Stimulated activated CD4-positive, alpha-beta T cell treated with anti-CD3 and anti-CD28 coated beads, Interleukin-4, amount 100 ng/mL, for 4 hours (primary cell): ENCODE measurements at places on chromosomes 12 and 14.
A peak's percentile ranks its signal among the peaks of the same experiment; 100 is the strongest.

- no peak for DNase-seq
These were observed 15.3 kb downstream of the TNFRSF1A start for GRCh38 chr12:6326316-6327228.

GRCh38 chr14:26218861-26219260 lies 379.0 kb downstream of the NOVA1 start:
- no peak for DNase-seq

DNA sequence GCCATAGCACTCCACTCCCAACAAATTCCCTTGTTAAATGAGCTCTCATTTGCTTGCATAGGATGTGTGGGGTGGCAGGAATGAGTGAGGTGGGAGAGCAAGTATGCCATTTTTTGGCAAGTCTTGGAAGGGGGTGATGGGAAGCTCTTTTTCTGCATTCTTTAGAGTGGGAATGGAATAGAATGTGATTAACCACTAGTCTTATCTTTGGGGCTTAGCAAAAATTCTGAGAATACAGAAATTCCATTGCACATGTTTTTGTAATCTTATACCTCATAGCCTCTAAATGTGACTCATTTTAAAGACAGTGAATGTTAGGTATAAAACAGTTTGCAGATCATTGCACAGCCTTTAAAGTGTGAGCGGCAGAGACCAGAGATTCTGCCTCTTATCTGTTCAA lies 28.4 kb upstream of the NEDD1 start:
- DNase-seq, result no peak

DNA sequence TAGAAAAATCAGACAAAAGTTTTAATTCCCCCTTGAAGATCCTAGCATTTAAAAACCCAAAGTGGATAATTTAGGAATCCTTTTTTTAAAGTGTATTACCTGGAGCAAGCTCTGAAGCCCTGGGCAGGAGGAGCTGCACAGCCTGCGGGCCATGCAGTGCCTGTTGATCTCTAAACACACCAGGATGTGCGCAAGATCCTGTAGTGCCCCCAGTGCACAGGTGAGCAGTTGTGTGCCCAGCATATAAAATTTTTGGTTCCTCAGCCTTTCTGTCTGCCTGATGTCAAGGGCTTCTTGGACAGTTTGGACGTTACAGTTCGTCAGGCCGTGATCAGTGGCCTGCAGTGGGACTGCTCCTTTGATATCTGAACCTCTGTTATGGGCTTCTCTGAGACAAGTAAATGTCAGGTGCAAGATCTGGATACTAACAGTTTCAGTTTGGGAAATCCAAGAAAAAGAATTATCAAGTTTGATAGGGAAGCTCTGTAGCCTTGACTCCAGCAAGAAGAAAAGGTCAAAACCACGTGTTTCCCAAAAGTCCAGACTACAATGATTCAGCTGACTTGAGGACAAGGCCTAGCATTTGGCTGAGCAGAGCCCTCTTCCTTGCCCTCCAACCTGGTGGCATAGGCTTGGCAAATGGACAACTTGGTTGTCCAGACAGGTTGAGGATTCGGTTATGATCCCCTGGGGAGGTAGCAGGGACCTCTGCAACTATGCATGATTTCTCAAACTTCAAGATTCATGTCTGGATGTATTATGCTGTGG lies 1.0 kb downstream of the ATXN7L3B start:
- DNase-seq, result peak; percentile 11

- DNase-seq, result no peak
These were observed 296.9 kb downstream of the NUAK1 start for GRCh38 chr12:105841840-105842239.

- no peak for DNase-seq
These were observed 99.0 kb upstream of the SSTR1 start for GRCh38 chr14:38108681-38109080.

- no peak for DNase-seq
These were observed 17.4 kb downstream of the CLEC4C start for GRCh38 chr12:7729746-7730145.

DNA sequence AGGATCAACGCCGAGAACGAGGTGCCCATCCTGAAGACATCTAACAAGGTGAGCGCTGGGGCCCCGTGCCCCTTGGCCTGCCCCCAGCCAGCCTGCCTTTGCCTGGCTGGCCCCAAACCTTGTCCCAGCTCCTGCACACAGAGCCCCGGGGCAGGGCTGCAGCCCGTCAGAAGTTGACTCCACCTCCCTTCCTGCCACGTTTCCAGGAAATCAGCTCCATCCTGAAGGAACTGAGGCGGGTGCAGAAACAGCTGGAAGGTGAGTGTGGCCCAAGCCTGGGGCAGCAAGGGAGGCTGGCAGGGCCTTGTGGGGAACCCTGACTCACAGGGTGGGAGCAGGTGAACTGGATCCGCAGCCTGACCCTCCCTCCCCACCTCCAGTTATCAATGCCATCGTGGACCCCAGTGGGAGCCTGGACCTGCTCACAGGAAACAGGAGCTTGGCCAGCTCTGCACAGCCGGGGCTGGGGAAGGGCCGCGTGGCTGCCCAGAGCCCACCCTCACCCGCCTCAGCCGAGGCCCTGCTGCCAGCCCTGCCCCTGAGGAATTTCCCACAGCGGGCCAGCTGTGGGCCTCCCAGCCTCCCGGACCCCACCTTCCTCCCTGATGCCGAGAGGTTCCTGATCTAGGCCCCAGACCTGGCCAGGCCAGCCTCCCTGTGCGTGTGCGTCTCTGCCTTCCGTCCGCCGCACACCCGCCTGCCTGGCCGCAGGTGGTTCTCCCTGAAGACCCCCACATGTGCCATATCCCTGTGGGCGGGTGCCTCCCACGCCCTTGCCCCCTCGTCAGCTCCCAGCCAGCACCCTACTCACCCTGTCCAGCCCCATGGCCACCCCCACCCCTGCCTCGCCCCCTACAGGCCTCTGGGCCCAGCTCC lies 29.5 kb downstream of the CEP170B start:
- DNase-seq, result no peak

DNA sequence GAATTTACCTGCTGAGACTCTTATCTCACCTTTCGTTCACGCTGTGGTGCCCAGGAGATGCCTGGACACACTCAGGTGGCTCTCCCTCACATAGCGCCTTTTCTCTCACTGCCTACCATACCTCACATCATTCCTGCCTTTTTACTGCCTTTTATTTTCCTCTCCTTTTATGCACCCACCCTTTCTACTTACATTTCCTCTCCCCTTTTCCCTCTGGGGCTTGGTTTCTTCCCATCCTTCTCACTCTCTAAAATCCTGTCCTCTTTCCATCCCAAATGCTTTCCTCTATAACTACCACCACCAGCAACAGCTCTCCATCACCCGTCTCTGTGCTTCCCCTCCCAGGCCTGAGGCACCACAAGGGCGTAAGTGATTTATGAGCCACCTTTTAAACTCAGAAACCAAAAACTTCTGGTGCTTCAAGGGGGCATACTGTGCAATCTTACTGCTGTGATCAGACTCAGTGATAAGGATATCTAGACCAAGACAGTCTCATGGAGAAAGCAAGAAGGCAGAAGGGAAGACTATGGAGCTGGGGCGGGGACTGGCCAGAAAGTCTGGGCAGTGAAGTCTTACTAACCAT lies 32.7 kb upstream of the SMUG1 start:
- no peak for DNase-seq

DNA sequence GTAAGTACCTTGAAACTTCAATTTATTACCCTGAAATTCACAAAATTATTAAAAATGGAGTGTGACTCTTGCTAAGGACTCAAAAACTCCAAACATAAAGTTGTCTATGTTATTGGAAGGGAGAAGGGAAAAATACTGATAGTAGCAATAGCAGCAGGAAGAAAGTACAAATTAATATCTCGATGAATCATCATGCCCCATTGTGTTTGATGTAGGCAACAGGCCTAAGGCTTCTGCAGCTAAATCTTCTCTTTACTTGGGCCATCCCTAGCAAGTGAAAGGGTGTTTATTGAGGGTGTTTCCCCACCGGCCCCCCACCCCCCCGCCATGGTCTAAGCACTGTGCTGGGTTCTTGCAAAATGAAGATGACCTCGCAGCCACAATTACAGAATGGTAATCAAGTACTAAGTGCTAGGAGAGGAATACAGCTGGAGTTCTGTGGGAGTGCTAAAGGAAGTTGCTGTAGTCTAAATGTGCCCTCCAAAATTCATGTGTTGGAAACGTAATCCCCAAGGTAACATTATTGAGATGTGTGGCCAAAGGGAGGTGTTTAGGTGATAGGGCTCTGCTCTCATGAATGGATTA lies 76.5 kb downstream of the SNAPC1 start:
- no peak for DNase-seq

- no peak for DNase-seq
These were observed 1324.0 kb upstream of the USP15 start for GRCh38 chr12:60935981-60936761.

DNA sequence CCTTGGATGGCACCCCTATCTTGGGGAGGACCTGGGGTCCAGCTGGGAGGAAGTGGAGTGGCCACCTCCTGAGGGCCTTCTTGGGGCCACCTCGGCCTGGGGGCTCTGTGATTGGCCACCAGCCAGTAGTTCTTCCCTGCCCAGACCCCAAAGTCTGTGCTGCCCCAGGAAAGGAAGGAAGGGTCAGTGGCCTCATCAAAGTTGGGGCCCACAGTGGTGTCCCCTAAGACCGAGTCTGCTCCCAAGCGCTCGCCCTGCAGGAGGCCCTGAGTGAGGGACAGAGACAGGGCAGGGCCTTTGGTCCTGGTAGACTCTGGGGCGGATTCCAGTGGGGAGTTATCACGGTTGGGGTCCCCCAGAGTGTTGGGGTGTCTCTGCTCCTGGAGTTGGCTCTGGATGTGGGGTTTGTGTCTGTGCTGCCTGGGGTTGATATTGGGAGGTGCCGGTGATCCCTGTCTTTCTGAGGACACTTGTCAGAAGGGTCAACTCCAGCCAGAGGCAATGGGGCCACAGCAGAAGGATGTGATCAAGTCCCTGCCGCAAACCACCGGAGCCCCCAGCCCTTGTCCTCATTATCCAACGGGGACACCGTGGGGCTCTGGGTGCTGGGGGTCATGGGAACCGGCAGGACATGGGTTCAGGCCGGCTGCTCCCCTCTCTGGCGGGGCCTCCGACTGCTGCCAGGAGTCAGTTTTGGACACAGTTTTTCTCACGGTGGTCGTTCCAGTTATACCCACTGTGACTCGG lies 364.3 kb downstream of the TMEM121 start:
- DNase-seq, result no peak

DNA sequence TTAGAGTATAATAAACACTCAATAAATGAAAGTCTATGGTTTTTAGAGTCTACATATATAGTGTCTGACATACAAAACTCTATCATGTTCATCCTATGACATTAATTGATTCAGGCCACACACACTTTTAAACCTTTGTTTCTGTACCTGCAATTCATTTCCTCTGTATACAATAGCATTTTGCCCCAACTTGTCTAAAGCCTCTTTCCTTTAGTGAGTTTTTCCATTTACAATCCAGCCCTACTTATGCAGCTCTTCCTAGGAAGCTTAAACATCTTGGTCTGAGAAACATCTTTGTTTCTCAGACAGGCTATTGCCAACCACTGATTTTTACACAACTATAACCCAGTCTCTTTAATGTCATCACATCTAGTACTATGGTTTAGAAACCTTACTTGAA lies 214.7 kb upstream of the SLC16A7 start:
- no peak for DNase-seq

GRCh38 chr12:67068761-67069450 lies 200.3 kb upstream of the CAND1 start:
- peak; percentile 50 for DNase-seq

DNA sequence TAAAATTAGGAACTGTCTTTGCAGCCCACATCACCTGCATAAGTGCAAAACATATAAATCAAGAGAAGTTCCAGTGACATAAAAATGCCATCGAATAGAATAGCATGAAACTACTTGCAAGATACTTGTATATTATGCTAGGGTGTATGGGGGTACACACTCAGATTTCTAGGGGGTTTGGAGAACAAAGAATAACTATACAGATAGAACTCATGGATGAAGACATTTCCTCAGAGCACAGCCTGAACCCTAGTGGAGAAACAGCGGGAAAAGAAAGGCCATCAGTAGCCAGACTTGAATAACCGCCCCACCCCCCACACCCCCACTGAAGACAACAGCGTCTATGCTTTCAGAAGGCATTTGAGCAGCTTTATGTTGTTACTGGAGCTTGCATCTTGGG lies 425.8 kb downstream of the NPAS3 start:
- DNase-seq, result no peak

DNA sequence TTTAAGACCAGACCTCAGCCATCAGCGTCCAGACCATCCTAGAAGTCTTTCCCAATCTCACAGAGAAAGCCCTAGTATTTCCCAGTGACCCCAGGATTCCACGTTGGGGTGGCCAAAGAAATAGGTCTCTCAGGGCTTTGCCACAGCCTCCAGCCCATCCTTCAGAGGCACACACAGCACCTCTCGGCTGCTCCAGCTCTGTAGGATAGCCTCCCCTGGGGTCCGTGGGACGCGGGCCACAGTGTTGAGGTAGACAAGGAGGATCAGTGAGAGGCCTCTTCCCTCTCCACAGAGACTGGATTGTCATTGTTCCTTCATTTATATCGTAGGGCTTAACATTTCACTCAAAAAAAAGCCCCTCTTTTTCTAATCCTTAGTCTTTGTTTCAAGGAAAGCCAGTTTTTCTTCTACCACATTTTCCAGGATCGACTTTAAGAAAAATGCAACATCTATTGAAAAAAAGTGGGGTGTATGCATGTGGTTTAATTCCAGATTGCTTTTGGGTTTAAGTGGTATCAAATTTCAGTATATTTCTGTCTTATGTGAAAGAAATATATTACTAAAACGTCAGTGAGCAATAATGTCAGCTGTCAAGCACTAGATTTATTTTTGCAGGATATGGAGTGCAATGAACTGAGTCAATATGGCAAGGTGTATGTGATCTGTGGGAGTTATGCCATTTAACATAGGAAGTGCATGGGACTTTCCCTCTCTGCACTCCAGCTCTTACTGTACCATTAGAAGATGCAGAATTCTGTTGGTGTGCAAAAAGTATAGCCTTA lies 187.5 kb downstream of the MSRB3 start:
- DNase-seq, result no peak

DNA sequence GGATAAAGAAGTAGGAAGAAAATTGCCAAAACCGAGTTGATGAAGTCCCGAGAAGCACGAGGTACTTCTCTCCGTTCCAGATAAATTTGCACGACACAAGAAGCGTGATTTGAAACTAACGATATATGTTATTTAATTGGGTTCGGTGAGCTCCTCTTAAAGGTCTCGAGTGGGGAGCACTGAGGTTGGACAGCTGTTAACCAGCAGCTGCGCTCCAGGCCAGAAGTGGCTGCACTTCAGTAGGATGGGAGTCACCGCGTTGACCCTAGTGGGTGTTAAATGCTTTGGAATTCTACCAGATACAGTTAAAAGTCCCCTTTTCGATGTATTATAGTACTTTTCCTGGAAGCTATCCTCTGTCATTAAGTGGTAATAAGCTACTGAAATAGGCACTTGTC lies 953 bp upstream of the DCAF5 start:
- DNase-seq, result no peak

DNA sequence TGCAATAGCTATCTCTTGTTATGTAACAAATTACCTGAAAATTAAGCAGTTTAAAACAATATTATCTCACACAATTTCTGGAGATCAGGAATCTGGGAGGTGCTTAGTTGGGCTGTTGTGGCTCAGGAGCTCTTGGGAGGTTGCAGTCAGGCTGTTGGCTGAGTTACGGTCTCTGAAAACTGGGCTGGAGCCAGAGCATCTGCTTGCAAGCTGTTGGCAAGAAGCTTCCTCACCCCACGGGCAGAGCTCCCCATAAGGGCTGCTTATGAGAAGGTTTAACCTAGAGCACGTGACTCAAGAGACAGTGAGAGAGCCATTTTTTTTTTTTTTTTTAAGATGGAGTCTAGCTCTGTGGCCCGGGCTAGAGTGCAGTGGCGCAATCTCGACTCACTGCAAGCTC lies 346.8 kb downstream of the ATP23 start:
- DNase-seq, result no peak
